ENCODE measurements at places on chromosomes 1 and 21.

GRCh38 chr1:25018110-25018735 is 88.1 kb upstream of the RUNX3 start:
- no peak for DNase-seq

GRCh38 chr1:167819849-167820683 is 93.9 kb downstream of the ADCY10 start:
- peak; percentile 21 for DNase-seq

DNA sequence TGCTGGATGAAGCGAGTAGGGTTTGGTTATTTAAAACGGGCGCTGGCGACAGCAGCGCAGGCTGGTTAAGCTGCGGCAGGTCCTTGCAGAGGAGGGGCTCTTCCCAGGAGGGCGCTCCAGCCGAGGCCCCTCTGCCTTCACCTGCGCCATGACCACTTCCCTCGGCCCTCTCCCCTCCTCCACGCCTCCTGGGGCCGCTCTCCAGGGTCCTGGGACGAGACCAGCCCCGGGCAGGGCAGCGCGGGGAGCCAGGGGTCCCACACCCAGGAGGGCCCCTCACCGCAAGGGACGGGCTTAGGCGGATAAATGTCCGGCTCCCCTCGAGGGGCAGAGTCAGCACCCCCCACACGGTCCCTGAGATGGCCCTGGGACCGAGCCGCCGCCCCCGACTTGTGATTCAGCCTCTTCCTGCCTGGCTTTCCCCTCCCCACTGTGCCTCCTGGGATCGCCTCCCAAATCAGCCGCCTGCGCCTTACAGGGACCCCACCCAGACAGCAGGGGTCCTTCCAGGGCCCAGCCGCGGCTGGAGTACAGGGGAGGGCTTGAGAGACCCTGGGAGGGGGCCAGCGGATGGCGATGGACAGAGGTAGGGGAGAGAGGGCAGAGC is 380.7 kb downstream of the MATN1 start:
- DNase-seq = no peak

GRCh38 chr21:30189773-30190172 is 23.2 kb upstream of the CLDN17 start:
- DNase-seq = no peak

Data from activated CD4-positive, alpha-beta memory T cell treated with anti-CD3 and anti-CD28 coated beads, Interleukin-2, amount 10 ng/mL, durations not matched to agents 7 days and 5 days (primary cell).